ENCODE measurements at places on chromosomes 2 and 18.

GRCh38 chr18:3463051-3463450 lies 13.1 kb downstream of the TGIF1 start:
- DNase-seq = no peak

- no peak for DNase-seq
Observed at GRCh38 chr18:37397814-37398213, 167.8 kb downstream of the CELF4 start.

GRCh38 chr18:22830511-22830910 lies 102.6 kb upstream of the RBBP8 start:
- no peak for DNase-seq

GRCh38 chr2:65500310-65501040 lies 68.1 kb upstream of the SPRED2 start:
- no peak for DNase-seq

GRCh38 chr2:70477441-70477844 lies 76.2 kb downstream of the TGFA start:
- DNase-seq = peak; percentile 47

DNA sequence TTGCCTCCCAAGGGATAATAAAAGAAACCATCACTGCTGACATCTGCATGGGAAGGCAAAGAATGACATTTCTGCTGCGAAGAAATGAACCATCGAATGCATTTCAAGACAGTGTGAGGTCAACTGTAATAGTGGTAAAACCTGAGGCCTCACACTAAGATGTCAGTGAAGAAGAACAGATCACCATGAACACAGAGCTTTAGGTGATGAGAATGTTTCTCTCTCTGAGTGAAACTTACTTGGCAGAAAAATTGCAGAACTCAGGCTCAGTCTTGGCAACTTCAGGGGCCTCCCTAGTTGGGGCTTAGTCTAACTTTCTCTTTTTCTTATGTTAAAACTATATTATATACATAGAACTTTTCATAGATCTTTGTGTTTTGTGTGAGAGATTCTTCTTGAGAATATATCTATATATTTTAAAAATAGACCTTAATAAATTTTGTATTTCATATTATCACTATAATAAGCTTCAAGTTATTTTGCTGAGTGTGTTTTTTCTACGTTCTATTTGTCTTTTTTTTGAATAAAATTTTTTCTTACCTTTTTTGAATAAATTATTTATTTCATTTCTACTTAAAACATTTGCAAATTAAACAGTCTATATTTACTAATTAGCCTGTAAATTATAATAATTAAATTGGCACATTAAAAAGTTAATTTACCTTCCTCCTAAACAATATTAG lies 427.5 kb upstream of the TRIB2 start:
- no peak for DNase-seq

- DNase-seq = no peak
Observed at GRCh38 chr2:175937216-175937615, 64.9 kb downstream of the LNPK start.

GRCh38 chr2:216860426-216861137 lies 718 bp upstream of the TNP1 start:
- peak; percentile 1 for DNase-seq

- peak; percentile 69 for DNase-seq
Observed at GRCh38 chr2:199455545-199456382, 2.0 kb downstream of the SATB2 start.

DNA sequence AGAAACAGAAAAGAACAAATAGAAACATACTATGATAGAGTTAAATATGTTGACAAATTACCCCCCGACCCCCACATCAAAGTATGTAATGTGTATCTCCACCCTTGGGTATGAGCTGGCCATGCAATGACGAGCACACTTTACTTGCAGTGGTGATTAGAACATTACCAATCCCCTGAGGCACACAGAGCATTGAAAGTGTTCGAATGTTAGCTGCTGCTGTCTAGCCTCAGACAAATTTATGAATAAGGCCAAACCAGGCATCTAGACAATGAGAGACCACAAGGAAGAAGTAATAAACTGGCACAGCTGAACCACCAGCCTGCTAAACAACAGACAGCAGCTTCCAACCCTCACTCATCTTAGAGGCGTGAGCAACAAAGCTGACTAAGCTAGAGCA lies 380.5 kb downstream of the DSEL start:
- no peak for DNase-seq

DNA sequence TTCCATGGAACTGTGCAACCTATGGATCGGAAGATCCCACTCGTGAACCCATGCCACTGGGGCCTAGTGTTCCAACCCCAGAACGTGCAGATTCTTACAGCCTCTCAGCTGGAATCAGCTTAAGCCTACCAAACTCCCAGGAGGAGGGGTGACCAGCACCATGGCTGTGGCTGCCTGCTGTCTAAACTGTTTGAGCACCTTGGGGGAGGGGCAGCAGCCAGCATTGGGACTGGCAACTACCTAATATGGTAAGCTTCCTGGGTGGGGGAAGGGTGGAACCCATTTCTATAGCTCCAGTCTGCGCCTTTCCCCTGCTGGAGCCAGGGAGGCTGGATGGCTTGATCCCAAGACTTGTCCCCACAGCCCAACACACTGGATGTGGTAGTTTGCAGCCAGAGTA lies 10.7 kb upstream of the POLE4 start:
- no peak for DNase-seq

DNA sequence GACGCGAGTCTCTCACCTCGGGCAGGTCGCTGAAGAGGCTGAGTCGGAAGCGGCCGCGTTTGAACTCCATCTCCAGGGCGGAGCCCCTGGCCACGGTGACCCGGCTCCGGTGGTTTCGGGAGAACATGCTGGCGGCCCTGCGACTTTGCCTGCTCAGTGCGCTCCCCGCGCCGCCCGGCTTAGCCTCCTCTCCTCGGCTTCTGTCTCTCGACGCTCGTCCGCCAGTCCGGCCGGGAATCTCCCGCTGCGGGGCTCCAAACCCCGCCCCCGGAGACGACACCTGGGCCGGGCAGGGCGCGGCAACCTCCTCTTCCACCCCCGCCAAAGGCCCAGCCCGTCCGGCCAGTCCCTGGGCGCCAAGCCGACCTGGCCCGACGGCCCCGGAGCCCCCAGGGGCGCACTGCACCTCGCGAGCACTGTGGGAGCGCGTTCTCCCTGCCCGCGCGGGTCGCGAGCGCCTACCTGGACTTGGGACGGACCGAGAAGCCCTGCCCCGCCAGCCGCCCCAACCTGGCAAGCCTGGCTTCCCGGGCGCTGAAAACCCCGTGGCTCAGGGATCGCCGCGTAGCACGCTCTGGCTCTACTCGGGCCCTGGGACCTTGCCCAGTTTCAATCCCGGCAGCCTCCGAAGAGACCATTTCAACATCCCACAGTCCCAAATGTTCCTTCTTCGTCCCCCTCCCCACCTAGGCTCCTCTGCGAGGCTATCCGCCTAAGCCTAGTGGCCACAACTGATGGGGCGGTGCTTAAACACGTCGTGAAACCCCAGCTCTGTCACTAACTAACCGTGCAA lies at the start of gene RTKN:
RTKN (minus strand) TSS at position 248 of the 793 bp plus-strand sequence; CDS start at position 127, 121 bp downstream.
- no peak for DNase-seq

DNA sequence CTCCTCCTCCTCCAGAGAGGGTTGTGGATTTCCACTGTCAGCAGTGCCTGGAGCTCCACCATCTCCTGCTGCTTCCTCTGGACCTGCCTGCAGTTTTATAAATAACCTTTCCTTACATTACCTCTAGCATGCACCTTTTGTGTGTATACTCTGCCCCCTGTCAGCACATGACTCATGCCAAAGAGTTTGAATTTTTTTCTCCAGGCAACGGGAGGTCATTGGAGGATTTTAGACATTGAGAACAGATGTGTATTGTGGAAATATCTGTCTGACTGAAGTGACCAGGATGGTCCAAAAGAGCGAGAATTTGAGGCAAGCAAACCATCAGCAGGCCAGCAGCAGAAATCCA lies 31.7 kb downstream of the IL37 start:
- DNase-seq = no peak

DNA sequence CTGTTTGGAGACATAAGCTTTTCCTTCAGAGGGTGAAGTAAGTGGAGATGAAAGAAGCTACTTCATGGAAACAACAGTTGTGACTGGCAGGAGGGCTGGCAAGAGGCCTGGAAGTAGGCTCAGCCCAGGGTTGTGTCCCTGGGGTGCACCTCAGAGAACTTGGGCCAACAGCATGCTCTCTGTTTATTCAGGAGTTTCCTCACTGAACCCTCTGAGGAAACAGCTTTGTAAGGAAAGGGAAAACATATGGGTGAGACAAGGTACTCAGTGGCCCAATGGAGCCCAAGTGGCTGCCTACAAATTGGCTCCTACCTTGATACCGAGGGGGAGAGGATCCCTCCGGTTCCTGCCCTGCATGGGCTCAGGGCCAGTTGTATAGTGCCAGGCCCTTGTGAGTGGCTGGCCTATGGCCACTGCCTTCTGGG lies 115.5 kb upstream of the ITGA6 start:
- no peak for DNase-seq

DNA sequence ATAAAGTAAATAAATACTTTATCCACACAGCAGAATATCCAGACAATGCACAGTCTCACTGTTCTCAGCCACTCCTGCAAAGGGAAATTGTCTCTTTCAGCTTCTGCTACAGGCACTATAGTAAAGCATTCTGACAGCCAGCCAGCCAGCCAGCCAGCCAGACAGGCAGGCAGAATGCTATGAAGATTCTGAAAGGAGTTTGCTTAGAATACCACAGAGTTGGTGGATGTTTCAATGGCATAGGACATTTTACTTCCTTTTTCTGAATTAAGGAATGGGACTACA lies 116.1 kb upstream of the CYP26B1 start:
- DNase-seq = no peak

- peak; percentile 60 for DNase-seq
Observed at GRCh38 chr18:57843386-57843785, 40.3 kb upstream of the ATP8B1 start.

DNA sequence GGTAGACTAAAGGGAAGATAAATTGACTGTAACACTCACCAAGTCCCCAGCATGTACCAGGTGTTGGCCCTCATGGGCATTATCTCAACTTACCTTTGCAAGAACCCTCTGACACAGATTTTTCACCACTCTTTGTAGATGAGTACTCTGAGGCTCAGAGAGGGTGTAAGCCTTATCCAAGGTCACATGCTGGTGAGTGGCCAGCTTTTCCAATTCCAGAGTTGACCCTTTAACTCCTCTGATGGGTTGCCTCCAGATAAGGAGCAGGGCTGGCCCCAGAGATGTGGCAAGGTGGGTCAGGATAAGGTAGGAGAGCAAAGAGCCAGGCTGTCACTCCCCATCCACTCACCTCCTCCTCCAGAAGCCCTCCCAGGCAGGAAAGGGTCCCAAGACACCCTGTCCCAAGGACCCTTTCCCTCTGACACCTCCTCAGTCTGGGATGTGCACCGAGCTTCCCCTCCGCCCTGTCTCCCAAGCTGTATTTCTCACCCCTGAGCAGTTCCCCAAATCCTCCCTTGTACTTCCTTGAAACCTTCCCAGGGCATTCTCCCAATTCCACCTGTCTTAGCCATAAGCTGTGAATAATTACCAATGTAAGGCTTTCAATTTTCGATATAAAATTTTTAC lies 165.9 kb downstream of the ZFP36L2 start:
- no peak for DNase-seq

- no peak for DNase-seq
Observed at GRCh38 chr18:59870623-59871130, 29.1 kb upstream of the PMAIP1 start.

- DNase-seq = peak; percentile 5
Observed at GRCh38 chr2:186544255-186544675, 45.6 kb upstream of the ITGAV start.

DNA sequence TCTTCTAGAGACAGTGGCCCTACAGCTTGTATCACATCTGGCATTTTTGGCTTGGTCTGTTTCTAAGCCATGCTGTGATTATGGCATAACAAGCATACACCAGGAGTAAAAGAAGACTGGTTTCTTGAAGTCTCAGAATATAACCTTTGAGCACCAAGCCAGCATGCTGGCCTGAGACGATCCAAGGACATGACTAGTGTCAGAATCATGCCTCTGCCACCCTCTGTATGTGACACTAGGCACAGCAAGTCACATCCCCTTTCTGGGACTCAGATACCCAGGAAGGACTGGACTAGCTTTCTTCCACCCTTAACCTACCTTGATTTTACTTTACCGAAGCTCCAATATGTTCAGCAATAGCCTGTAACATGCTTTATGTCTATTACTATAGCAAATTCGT lies 345.5 kb downstream of the SETBP1 start:
- DNase-seq = peak; percentile 21

GRCh38 chr18:72174972-72175649 lies 369.0 kb downstream of the CBLN2 start:
- DNase-seq = no peak

GRCh38 chr2:146123714-146124113 lies 1603.8 kb upstream of the ZEB2 start:
- no peak for DNase-seq

DNA sequence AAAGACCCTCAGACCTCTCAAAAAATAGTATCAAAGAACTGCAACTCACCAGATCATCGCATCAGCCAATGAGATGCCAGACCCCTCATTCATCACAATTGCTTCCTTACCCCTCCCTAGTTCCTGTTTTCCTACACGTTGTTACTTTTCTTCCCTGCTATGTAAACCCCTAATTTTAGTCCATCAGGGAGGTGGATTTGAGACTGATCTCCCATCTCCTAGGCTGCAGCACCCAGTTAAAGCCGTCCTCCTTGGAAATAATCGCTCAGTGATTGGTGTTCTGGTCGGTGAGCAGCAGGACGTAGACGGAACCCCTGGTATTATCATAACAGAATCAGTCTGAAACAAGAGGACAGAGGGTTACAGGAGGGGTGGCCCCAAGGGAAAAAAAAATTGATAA lies 44.0 kb upstream of the MAP4K4 start:
- no peak for DNase-seq

GRCh38 chr2:134136731-134137130 lies 117.1 kb upstream of the MGAT5 start:
- no peak for DNase-seq
